ENCODE measurements at places on chromosomes 2 and 18.

GRCh38 chr2:96800061-96801004 lies 15.7 kb upstream of the CNNM3 start:
- DNase-seq = no peak

DNA sequence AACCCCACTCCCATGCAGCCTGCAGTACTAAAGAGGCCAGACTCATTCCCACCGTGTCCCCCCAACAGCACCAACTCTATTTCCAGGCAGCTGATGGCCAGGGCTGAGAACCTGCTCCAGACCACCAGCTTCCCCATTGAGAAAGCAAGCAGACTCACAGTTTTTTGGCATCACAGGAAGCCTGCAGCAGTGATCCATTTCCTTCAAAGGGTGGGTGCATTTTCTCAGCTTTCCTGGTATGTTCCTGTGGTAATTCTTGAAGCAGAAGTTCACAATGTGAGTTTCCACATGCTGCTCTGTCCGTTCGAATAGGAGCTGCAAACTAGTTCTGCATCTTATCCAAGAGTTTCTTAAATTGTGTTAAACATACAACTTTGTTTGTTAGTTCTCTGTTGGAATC lies 1249.6 kb upstream of the FAM98A start:
- no peak for DNase-seq

GRCh38 chr2:148461876-148462275 lies 182.7 kb upstream of the EPC2 start:
- DNase-seq = no peak

DNA sequence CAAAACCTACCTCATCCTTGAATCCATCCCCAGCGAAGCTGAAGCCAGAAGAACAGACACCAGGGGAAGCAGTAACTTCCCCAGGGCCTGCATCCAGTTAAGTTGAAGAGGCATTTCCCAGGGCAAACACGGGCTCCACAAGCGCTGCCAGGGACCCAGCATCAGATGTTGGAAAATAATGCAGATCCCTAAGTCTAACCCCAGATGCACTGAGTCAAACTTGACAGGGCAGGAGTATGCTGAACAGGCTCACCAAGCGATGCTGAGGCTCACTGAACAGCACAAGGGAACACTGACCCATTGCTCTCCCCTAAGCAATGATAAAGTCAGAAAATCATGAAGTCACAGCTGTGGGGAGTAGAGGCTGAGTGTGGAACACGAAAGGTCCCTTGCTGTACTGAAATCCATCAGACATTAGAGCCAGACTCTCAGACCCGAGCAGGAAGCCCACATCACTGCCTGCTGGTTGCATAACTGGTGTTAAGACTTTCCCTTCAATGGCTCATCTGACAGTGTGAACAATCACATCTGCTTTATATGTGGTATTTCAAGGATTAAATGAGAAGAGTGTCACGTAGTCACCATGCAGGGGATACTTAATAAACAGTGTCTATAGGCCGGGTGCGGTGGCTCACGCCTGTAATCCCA lies 36.2 kb downstream of the TNS1 start:
- DNase-seq = no peak

DNA sequence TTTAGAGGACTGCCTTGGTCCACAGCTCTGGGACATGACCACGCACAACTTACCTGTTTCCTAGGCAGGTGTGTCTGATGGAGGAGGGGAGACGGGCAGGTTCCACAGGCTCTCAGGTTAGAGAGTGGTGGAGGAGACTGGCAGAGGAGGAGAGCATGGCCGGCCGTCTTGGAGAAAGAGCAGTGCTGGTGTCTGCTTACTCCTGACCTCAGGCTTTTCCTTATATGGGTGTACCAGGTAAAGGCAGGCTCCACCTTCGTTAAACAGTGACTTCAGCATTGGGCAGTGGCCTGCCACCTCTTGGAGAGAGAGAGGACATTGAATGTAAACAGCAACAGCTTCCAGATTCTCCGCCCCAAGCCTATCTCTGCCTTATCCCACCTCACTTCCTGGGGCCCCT lies at the start of gene CAPN13:
Gene CAPN13 (minus strand): TSS at position 198 of the 400 bp plus-strand sequence. CDS start 20,121 bp downstream, outside the sequence.
- DNase-seq = no peak

- DNase-seq = no peak
These were observed 37.6 kb upstream of the SPAG16 start for GRCh38 chr2:213246497-213247281.

GRCh38 chr2:8849327-8849726 lies 11.9 kb upstream of the KIDINS220 start:
- no peak for DNase-seq

- DNase-seq = no peak
These were observed 918 bp upstream of the NABP1 start for GRCh38 chr2:191676790-191677645.

DNA sequence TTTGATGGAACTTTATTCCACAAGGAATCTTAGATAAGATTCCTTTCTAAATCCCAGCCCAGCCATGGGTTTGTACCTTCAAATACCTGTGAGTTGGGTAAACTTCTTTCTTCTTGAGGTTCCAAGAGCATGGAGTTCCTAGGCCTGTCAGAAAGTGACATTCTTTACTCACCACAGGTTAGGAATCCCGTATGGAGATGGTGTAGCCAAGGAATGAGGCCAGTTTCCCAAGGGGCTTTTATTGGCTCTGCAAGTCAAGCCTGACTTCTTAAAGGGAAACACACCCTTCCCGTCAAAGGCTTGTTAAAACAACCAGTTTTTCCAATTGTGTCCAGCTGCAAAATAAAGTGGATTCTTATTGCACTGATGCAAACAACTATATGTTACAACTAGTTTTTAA lies 45.8 kb downstream of the STK17B start:
- DNase-seq = no peak

DNA sequence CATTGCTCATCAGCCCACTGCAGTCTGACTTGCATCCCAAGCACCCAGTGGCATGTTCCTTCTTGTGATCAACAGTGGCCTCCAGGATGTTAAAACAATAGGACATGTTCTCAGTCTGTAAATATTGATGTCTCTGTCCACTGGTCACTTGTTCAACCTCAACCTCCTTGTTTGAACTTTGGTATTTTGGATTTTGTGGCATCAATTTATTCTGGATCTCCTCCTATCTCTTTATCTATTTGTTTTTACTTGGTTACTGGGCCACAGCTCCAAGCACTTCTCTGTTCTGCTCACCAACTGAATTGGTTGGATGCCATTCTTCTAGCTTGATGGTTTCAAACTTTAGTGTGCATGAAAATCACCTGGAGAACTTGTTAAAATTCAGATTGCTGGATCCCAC lies 1414.8 kb upstream of the CELF4 start:
- no peak for DNase-seq

GRCh38 chr18:43720041-43720440 lies 442.8 kb upstream of the SYT4 start:
- no peak for DNase-seq

GRCh38 chr2:62195421-62196277 lies at the start of gene B3GNT2:
Gene B3GNT2 (plus strand): TSS chr2:62196115. CDS start chr2:62222221, 26,106 bp downstream.
- peak; percentile 51 for DNase-seq

- no peak for DNase-seq
These were observed 364.5 kb downstream of the IRS1 start for GRCh38 chr2:226435146-226435545.

DNA sequence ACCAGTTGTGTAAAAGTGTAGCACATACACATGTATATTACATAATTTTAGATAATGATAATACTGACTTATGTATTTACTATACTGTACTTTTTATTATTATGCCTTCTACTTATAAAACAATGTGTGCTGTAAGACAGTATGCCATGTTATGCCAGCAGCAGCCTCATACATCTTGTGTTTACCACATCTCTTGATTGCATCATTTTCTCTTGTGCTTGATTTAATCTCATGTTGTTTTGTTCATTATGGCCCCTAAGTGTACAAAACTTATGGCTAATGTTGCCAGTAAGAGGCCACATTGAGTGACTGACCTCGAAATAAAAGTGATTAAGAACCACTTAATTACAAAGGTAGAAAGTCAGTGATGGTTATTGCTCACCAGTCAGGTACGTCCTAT lies 128.0 kb upstream of the SP5 start:
- no peak for DNase-seq

DNA sequence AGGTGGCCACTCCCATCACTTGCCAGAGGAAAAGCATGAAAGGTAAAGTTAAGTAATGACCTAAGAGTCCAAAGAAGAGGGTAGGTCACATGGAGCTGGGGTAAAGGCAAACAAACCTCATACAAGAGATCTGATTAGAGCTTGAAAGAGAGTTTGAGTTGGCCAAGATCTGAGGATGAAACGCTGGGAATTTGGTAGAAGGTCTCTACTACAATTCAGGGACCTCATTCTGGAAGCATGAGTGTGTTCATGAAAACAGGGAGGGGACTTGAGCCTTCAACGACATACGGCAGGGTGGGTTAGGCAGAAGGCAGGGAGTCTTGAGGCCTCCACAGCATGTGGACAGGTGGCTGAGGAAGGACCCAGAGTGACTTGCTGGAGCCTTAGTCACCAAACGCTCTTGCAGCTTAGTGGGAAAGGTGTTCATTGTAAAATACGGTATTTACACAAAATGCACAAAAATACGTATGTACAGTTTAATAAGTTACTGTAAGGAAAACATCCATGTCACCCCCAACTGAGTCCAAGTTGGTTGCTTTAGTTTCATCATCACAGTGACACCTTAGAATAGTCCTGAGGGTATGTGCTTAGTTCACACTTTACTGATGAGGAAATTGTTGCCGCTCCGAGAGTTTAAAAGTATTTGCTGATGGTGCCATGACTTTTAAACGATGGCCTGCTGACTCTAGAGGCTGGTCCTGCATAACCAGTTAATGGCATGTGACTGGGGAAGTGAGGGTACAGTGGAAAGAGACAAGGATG lies 5.0 kb upstream of the FARP2 start:
- no peak for DNase-seq

DNA sequence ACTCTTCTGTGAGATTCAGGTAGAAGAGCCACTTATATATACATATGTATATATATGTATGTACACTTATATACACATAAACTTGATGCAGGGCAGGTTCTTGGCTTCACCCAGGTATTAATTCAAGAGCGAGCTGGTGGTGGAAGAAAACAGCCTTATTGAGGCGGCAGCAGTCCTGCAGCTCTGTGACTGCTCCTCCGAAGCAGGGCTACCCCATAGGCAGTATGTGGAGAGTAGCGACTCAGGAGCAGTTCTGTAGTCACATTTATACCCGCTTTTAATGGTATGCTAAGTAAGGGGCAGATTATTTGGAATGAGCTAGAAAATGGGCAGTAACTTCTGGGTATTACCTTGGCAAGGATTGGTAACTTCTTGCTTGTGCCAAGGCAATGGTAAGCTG lies 280.6 kb upstream of the TFPI start:
- DNase-seq = no peak

GRCh38 chr2:85907671-85908157 lies 18.9 kb upstream of the ST3GAL5 start:
- DNase-seq = no peak

DNA sequence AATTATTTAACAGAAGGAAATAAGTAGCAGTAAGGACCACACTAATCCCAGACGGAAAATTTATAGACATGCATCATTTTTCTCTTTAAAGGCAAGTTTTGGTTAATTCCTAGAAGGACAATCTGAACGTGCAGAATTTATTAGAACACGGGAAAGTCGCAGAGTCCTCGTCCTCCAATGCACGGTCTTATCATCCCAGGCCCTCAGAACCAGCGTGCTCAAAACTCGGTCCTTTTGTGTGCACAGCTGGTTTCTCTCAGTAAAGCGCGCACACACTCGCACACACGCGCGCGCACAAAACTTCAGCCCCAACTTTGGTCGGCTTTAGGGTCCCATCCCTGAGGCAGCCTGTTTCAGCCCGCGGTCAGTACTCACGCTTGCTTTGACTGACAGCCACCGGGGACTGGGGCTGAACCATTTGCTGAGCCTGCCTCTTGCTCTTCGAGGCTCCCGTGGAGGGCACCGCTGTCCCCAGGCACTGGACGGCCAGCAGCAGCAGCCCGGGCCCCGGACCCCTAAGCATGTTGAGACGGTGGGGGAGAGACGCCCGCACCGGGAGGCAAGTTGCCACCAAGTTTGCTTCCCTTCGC lies 493 bp downstream of the FN1 start:
- DNase-seq = no peak

DNA sequence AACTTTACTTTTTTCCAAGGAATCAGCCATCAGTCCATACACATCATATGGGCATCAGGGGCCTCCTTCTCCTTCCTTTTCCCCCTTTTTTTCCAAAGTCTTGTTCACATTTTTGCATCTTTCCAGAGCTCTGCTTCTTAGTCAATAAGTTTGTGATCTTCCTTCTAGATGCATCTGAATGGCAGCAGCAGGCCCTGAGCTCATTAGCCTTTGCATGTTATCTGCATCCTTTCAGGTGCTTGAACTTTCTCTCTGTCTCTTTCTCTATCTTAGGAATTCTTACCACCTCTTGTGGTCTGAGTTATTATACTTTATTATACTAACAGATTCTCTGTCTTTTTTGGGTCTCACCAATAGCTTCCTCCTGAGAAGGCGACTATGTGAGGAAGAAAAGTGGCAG lies 312.4 kb upstream of the FANCL start:
- no peak for DNase-seq

GRCh38 chr18:50558157-50558556 lies 1.7 kb upstream of the MAPK4 start:
- DNase-seq = no peak

DNA sequence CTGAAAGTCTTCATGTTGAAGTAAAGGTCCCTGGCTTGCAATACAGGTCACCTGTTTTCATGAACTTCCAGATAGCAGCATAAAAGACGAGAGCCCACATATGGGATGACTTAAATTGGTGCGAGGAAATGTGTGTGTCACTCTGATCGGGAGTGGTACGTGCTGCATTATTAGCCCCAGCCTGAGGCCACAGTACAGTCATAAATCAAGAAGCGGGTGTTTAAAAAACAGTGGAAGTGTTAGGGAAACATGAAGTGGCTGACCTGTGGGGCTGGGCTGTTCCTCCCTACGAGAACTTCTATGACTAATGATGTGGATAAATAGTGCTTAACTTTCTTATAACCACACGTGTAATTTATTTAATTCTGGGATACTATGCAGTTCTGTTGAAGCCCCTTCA lies 24.4 kb downstream of the RDH14 start:
- DNase-seq = no peak

- no peak for DNase-seq
These were observed 104.7 kb upstream of the ODC1 start for GRCh38 chr2:10552871-10553245.

DNA sequence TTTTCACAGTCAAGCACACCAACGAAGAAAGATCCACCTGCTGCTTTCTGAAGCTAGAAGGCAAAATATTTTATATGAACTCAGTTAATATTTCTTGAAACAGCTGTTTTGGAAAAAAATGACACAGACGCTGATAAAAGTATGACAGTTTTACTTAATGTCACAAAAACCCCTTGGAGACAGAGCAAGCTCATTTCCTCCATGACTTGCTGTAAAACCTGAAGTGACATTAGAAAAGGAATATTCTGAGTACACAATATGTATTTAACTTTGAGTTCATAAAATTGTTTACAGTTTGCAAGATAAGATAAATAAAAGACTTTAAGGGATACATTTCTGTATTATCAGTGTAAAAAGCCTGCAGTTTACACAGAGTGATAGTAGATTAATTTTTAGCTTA lies 105.4 kb downstream of the DSEL start:
- no peak for DNase-seq

- DNase-seq = no peak
These were observed 105.5 kb downstream of the ZEB2 start for GRCh38 chr2:144414324-144414845.
